ENCODE measurements at places on chromosomes 12 and 14.
A peak's percentile ranks its signal among the peaks of the same experiment; 100 is the strongest.

DNA sequence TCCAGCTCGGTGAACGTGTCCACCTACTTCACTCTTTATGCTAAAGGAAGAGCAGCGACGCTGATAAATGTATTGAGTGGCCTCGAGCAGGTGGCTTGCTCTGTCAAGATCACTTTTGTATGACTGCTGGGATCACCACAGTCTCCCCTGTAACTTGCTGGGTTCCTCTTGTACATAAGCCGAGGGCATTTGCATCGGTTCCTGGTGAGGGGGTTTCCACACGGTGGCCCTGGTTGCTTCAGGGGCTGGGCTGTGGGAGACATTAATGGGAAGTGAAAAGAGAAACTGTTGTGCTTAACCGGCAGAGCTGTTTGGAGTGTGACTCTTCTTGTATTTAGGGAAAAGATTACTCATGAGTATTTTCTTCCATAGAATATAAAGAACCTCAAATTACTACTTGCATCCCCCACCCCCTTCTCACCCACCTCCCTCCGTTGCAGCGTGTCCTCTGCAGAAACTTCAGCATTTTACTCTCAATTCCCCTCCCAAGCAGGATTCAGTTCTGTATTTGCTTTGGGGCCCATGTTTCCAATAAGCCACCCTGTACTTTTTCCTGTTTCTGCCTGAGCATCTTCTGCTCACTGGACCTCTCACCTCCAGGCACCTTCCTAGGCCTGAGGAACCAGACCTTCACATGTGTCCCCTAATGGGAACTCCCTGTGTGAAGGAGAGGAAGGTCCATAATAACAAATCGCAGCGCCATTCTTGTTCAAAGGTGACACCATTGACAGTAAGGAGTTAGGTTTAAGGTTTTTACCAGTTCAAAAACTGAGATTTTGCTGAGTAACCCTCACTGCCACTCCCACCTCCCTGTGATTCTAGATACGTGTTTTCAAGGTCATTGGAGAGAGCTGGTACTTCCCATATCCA is 187.0 kb downstream of the ETV6 start:
- peak; percentile 45 for DNase-seq

DNA sequence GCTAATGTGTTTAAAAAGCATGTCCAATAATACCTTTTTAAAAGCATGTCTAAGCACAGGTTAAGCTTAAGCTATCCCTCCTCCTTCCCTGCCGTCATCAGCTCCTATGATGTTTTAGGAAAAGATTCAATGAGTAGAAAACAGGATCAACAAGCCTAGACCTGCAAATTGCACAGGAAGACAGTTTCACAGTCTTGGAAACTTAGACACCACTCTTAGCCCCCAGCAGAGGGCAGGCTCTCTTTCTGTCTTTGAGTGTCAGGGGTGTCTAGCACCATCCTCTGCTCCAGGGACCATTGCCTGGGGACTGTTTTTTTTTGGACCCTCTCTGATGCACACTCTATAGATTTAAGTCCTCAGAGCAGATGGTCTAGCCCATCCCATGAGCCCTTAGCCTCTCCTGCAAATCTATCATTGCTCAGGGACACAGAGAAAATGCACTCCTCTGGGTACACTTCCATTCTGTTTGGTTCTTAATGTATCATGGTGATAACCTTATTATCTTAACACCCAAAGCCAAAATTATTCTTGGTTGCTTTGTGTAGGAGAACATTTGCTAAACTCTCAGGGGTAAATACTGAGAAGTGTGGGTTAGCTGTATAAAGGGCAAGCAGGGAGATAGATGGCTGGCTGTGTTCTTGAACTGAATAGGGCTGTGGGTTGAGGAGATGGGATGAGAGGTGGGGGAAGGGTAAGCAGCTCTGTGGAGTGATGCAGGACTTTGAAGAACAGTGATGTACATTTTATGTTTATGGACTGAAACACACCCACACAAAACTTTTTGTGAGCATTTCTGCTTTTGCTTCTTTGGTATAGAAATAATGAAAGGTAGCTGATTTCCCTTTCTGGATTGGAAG is 259.9 kb upstream of the DDHD1 start:
- no peak for DNase-seq

GRCh38 chr14:76391981-76392690 is 16.2 kb downstream of the ESRRB start:
- DNase-seq: no peak

GRCh38 chr14:31568671-31569070 is 7.5 kb downstream of the NUBPL start:
- no peak for DNase-seq

- no peak for DNase-seq
Observed at GRCh38 chr14:36857136-36857535, 195.5 kb downstream of the PAX9 start.

DNA sequence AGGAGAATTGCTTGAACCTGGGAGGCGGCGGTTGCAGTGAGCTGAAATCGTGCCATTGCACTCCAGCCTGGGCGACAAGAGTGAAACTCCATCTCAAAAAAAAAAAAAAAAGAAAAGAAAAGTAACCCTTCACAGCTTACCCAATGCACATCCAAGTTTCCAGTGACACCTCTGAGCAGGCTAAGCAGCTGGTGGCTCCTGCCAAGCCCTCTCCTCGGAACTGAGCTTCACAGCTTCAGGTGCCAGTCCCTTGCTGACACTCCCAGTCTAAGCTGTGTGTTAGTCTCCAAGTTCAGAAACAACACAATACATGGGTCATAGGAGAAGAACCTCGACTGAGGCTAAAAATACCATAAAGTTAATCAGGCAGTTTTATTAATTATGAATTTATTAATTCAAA is 7.9 kb downstream of the CD9 start:
- no peak for DNase-seq

DNA sequence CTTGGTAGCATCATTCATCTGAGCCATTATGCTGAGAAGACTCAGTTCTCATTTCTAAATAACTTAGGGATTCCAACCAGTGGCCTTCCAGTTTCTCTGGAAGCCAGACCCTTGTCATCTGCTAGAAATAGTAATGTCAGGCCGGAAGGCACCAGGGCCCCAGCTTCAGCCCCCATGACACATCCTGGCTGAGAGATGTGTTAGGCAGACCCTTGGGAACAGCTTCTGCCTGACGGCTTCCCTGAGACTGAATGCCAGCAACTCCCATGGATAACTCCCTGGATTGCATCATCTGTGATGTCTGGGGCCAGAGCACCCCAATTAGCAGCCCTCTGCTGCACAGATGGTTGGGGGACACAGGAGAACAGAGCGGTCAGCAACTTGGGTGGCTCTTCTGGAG is 583.5 kb upstream of the TBX3 start:
- no peak for DNase-seq

DNA sequence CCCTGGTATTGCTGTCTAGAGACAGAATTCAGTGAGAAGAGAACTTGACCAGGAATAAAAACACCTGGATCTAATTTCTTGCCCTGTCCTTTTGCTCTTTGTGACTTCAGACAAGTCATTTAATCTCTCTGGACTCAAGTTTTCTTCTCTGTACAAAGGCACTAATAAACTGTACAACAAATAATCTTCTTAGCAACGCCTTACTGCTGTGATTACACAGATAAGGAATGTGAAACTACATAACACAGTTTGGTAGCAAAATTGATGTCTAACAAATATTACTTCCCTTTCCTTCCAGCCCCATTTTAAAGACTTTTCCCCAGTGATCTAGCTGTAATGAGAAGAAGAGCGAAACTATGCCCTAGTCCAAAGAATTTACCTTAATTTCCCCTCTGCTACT is 69.3 kb downstream of the BCAT1 start:
- no peak for DNase-seq

DNA sequence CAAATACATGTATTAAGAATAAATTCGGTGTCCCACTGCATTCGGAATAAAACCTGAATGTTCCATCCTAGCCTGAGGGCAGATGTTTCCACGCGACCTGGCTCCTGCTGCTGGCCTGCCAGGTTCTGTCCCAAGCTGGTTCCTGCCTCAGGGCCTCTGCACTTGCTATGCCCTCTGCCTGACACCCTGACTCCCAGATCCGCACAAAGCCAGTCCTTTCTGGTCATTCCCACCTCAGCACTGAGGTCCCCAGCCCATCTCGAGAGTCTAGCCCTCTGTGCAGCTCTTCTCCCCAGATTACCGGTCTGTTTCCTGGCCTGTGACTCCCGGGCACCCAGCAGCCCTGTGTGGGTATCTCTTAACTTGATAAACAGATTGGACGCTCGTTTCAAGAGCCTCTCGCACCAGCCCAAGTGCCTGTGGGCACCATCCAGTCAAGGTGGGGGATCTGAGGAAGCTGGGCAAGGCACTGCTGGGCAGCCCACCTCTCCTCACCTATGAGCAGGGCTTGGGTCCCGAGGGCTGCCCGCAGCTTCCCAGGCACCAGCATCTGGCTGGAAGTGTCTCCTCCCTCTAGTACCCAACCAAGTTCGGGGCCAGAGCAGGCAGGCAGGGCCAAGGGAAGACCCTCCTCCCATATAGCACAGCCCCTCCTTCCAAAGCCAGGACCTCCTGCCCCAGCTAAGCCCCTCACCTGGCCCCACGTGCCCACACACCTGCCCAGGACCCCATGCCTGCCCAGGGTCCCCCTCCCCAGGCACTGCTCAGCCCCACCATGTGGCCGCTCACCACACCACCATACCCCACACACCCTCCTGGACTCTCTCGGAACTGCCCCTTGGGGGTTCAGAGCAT is 132.2 kb downstream of the NCOR2 start:
- DNase-seq: no peak

DNA sequence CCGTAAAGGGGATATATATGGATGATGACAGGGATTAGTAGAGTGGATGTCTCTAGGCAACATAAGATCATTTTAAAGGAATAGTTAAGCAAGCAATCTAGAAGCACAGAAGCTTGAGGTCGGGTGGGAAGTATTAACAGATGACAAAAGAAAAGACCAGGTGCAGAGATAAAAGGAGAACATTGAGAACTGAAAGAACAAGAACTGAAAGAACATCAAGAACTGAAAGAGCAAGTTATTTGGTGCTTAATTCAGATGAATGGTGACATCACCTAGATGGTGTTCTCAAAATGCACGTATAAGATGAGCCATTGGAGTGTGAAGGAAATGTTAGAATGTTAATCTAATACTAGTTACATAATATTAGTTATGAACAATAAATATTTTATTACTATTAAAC is 224.0 kb upstream of the PDE3A start:
- DNase-seq: no peak

DNA sequence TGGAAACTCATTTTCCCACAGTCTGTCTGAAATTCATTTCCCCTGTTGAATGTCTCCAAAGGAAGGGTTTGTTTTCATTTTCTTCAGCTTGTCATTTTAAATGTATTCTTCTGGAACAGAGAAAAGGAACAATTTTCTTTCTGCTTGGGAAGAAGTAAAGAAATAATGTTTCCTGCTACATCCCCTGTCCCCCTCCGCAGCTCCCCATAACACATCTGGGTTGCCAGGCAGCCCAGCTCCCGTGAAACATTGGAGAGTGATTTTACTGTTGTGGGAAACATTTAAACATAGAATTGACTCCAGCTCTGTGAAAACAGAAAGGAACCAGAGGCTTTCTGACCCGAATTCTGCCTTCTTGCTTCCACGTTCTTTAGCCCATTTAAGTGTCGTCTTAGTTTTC is 159.5 kb downstream of the TMEM132C start:
- DNase-seq: no peak

GRCh38 chr12:124509676-124510300 is 57.6 kb downstream of the NCOR2 start:
- peak; percentile 71 for DNase-seq

- DNase-seq: no peak
Observed at GRCh38 chr12:125989696-125990095, 924.5 kb downstream of the AACS start.

GRCh38 chr14:68941820-68942219 is 37.3 kb downstream of the ACTN1 start:
- DNase-seq: peak; percentile 45

DNA sequence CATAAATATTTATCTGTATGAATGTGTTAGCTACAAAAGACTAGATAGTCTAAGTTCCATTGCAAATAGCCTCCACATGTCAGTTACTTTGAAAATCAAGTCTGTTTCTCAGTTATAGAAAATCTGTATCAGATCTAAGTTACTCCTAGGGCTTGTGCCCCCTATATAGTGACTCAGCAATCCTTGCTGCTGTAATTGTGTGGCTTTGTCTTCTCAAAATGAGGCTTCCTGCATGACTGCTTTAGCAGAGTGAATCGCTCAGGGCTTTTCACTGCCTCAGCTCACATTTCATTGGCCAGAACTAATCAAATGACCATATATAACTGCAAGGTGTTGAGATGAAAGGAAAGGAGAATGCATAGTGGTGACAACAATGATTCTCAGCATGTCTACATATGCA is 552.2 kb upstream of the STXBP6 start:
- DNase-seq: no peak

GRCh38 chr12:11702959-11703358 is 53.5 kb downstream of the ETV6 start:
- no peak for DNase-seq

DNA sequence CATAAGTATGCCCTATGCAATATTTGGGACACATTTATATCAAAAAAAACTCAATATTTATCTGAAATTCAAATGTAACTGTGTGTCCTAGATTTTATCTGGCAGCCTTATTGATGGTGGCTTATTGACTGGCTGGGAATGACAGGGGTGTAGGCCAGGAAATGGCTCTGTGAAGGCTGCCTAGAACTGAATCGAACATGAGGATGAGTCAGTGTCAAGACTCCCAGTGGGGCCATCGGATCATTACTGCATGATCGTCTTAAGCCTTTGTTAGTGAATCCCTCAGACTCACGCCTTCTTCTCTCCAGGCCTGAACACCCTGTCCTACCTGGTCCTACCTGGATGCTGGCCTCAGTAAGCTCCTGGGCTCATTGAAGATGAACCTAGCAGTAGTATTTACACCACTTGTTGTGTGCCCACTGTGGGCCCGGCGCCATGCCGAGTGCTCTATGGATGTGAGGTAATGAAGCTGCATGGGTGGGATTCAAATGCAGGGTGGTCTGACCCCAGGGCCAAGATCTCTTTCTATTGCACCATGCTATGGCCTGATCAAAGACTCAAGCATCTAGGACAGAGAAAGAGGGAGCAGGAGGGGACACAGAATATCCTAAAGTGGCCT is 21.0 kb upstream of the FAIM2 start:
- DNase-seq: no peak
